ENCODE measurements at places on chromosomes 2 and 18.
A peak's percentile ranks its signal among the peaks of the same experiment; 100 is the strongest.

DNA sequence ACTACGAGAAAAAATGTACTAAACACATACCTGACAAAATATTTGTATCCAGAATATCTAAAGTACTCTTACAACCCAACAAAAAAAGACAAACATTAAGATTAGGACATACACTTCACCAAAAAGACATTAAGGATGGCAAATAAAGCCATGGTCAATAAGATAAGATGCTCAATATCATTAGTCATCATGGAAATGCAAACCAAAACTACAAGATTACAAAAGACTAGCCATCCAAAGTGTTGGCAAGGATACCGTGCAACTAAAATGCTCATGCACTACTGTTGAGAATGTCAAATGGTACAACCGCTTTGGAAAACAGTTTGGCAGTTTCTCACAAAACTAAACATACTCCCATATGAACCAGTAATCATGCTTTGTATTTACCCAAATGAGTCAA, 29.7 kb downstream of the MAP3K2 start:
- H3K27ac ChIP-seq: no peak overlapping the region
- H3K4me3 ChIP-seq: no peak overlapping the region
- no peaks in the 10 kb centered on the region for H3K36me3 ChIP-seq
- no peak for DNase-seq
- H3K4me1 ChIP-seq: peaks cover 3% of the 10 kb centered on the region

- no peak for DNase-seq
- H3K27ac ChIP-seq: no peak overlapping the region
- H3K4me3 ChIP-seq: no peak overlapping the region
- H3K27me3 ChIP-seq: no peaks in the 10 kb centered on the region
- peaks cover 31% of the 10 kb centered on the region for H3K36me3 ChIP-seq
- H3K4me1 ChIP-seq: no peaks in the 10 kb centered on the region
These were observed 171.8 kb downstream of the UBR3 start for GRCh38 chr2:169999054-169999453.

DNA sequence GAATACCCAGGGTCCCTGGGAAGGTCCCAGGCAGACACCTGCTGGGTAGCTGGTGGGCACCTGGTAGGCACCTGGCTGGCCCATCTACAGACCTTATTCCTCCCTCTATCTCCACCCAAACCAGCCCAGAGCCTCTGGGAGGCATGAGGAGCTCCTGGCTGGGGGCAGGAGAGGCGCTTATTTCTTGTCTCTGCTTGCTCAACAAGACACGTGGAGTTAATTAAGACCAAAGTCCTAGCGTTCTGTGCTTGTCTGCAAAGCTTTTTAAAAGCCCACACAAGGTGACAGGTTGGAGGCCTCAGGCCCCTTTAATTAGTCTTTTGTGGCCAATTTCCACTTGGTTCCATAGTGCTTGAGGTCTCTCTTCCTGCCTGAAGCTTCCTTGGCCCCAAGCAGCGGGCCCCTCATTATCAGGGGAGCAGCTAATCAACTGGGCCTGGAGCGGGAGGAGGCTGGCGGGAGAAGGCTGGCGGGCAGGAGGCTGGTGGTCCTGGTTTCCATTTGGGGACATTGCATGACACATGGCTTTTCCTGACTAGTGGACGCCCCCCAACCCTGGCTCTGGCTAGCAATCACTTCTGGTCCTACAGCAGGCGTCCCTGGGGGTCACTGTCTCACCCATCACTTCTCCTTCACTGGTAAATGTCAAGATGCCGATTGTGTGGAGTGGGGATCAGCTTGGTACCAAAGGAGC, 65.4 kb upstream of the HDAC4 start:
- H3K4me1 ChIP-seq: no peaks in the 10 kb centered on the region
- no peaks in the 10 kb centered on the region for H3K27me3 ChIP-seq
- no peak overlapping the region for H3K4me3 ChIP-seq
- H3K36me3 ChIP-seq: no peaks in the 10 kb centered on the region
- H3K27ac ChIP-seq: no peak overlapping the region

DNA sequence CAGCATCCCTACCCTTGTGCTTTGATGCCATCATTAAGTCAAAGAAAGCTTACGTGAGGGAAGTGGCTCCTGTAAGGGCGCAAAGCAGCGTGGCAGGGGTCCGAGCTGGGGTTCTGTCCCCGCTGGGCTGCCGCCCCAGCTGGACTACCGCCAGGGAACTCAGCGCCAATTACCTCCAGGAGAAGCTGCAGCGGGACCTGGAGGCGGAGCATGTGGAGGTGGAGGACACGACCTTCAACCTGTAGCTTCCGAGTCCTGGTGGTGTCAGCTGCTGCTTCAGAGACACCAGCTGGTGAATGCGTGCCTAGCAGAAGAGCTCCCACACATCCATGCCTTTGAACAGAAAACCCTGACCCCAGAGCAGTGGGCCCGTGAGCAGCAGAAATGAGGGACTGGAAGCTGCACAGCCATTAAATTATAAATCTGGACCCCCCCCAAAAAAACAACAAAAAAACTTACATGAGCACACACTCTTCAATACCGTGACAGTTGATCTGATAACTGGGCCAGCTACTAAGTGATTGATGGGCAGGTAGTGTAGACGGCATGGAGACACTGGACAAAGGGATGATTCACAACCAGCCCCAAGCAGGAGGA, 20.1 kb upstream of the YES1 start:
- no peak overlapping the region for H3K4me3 ChIP-seq
- no peaks in the 10 kb centered on the region for H3K36me3 ChIP-seq
- peaks cover 6% of the 10 kb centered on the region for H3K4me1 ChIP-seq
- peaks cover 8% of the 10 kb centered on the region for H3K27me3 ChIP-seq
- no peak overlapping the region for H3K27ac ChIP-seq

GRCh38 chr18:43405097-43405496, 127.8 kb upstream of the SYT4 start:
- no peak overlapping the region for H3K27ac ChIP-seq
- no peaks in the 10 kb centered on the region for H3K4me1 ChIP-seq
- H3K27me3 ChIP-seq: no peaks in the 10 kb centered on the region

DNA sequence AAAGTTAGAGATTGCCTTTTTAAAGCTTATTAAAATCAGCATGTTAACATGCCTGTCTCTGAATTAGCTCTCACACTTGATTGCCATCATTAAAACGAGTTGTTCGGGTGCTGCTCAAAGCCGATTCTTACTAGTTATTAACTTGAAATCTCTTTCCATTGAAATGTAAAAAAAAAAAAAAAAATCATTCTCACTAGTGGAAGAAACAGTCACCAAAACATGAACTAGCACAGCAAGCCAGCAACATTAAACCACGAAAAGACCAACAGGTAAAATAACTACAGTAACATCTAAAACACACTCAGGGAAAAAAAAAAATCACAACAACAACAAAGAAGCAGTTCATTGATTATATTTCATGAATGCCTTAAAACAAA, 264.5 kb downstream of the MEIS1 start:
- H3K27me3 ChIP-seq: no peaks in the 10 kb centered on the region
- no peak for DNase-seq
- H3K36me3 ChIP-seq: no peaks in the 10 kb centered on the region

DNA sequence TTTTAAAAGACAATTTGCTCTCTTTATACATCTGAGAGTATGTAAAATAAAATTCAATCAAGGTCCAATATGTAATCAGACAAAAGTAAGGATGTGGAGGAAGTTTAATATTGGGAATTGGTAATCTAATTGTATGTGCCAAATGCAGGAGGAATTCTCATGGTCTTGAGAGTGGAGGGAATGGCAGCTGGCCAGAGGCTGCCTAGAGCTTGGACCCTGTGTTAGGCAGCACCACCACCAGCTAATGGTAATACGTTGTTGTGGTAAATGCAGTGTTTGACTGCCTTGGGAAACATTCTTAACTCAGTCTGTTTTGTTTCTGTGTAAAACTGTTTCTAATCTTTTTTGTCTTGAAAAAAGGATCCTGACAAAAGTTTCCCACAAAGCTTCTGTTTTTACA, 30.0 kb downstream of the GALNT1 start:
- no peaks in the 10 kb centered on the region for H3K27me3 ChIP-seq
- H3K4me3 ChIP-seq: no peak overlapping the region
- H3K27ac ChIP-seq: no peak overlapping the region
- no peaks in the 10 kb centered on the region for H3K36me3 ChIP-seq
- no peak for DNase-seq

DNA sequence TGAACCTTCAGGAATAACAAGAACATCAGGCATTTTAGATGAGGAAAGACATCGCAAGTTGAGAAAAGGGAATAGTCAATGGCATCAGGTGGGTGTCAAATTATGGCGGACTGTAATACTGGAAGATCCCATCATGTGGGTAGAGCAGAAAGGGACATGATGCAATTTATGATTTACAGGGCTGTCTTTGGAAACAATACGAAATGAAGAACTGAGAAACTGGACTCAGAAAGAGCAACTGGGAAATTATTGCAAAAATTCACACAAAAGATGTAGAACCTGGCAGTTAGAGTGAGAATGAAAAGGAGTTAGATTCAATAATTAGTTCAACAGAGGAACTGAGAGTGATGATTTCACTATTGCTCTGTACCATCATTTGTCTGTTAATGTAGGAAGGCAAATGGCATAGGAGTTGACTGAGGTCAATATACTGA, 1635.0 kb upstream of the ACVR2A start:
- H3K36me3 ChIP-seq: no peaks in the 10 kb centered on the region
- no peak overlapping the region for H3K4me3 ChIP-seq
- no peaks in the 10 kb centered on the region for H3K4me1 ChIP-seq
- no peak for DNase-seq

- H3K27me3 ChIP-seq: no peaks in the 10 kb centered on the region
- H3K36me3 ChIP-seq: peaks cover 2% of the 10 kb centered on the region
- peaks cover 23% of the 10 kb centered on the region for H3K4me1 ChIP-seq
- peak; percentile 50 for DNase-seq
These were observed 31.6 kb upstream of the SNORC start for GRCh38 chr2:232838406-232838874.

- DNase-seq: no peak
- no peak overlapping the region for H3K27ac ChIP-seq
- no peak overlapping the region for H3K4me3 ChIP-seq
These were observed 54.8 kb upstream of the STK17B start for GRCh38 chr2:196226058-196226706.

DNA sequence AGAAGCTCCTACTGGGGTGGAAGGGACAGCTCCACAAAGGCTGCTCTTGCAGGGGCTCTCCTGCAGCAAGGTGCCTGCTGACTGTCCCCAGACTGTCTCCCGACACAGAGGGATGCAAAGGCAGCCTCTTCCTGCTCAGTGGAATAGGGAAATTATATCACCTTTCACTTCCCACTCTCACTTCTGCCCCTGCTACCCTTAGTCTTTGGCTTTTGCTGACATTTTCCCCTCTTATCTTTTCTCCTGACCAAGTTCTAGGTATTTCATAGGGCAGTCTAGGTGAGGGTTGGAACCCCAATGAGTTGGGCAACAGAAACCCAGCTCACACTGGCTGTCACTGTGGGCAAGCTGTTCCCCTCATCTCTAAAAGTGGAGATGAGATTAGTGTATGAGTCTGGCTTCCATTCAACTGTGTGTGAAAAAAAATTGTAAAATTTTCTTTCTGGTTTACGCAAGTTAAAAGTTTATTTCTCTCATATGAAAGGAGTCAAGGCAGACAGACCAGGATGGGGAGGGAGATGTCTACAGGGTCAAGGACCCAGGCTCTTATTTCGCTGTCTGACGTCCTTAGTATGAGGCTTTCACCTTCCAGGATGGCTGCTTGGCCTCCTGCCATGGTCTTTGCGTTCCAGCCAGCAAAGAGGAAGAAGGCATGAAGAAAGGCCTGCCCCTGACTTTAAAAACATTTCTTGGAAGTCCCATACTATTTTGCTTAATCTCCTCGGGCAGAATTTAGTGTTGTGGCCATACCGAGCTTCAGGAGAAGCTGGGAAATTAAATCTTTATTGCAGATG, 7.5 kb upstream of the MOCOS start:
- no peak overlapping the region for H3K4me3 ChIP-seq
- peaks cover 30% of the 10 kb centered on the region for H3K36me3 ChIP-seq
- H3K4me1 ChIP-seq: peaks cover 16% of the 10 kb centered on the region
- no peak overlapping the region for H3K27ac ChIP-seq
- no peaks in the 10 kb centered on the region for H3K27me3 ChIP-seq

GRCh38 chr2:120453635-120453998, 107.7 kb downstream of the INHBB start:
- no peaks in the 10 kb centered on the region for H3K36me3 ChIP-seq
- no peak overlapping the region for H3K27ac ChIP-seq
- no peak for DNase-seq
- H3K4me3 ChIP-seq: no peak overlapping the region

DNA sequence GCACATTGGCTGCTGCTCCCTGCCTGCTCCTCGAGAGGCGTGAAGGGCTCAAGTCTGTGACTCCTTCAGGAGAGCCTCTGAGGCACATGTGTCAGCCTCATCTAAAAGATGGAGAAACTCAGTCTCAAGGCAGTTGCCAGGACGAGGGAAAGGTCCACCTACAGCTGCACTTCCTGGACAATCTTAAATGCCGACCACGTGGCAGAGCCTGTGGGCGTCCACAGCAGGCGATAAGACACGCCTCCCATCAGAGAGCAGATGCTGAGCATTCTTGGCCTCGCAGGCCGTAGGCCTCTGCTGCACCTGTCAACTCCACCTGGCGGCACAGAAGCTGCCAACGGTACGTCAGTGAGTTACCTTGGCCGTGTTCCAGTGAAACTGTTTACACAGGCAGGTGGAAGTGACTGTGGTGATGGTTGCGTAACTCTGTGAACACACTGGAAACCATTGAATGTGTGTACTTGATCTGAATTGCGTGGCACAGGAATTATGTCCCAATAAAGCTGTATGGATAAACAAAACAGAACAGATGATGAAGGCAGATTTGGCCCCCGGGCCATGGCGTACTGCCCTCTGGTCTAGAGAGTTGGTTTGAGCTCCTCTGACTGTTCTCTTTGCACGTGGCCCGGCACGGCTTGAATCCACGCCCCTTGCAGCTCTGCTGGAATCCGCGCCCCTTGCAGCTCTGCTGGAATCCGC, 114.5 kb downstream of the RNF144A start:
- no peak overlapping the region for H3K4me3 ChIP-seq
- H3K27me3 ChIP-seq: no peaks in the 10 kb centered on the region
- H3K27ac ChIP-seq: no peak overlapping the region
- no peaks in the 10 kb centered on the region for H3K4me1 ChIP-seq

GRCh38 chr18:7926526-7926925, 359.4 kb downstream of the PTPRM start:
- H3K27me3 ChIP-seq: no peaks in the 10 kb centered on the region
- no peaks in the 10 kb centered on the region for H3K36me3 ChIP-seq
- no peak for DNase-seq

DNA sequence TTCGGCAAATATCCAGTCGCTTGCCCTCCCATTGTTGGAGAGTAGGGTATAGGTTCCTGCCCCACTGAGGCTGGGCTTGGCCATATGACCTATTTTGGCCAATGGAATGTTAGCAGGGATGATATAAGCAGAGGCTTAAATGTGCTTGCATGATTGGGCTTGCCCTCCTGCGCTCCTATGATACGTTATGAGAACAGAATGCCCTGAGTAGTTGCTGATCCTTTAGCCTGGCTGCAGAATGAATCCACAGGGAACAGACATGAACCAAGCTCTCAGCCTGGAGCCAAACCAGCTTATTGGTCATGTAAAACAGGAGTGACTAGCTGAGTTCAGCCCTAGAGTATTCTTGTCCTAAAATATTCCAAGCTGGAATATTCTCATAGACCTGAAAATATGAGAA, 34.8 kb upstream of the IMP4 start:
- no peaks in the 10 kb centered on the region for H3K27me3 ChIP-seq
- H3K36me3 ChIP-seq: no peaks in the 10 kb centered on the region
- no peak overlapping the region for H3K4me3 ChIP-seq
- no peak for DNase-seq
- H3K27ac ChIP-seq: no peak overlapping the region

GRCh38 chr2:86035376-86035882, 70.3 kb downstream of the POLR1A start:
- H3K36me3 ChIP-seq: no peaks in the 10 kb centered on the region
- no peak overlapping the region for H3K4me3 ChIP-seq
- H3K27me3 ChIP-seq: no peaks in the 10 kb centered on the region
- H3K27ac ChIP-seq: peak overlapping the region; percentile 99

- no peak for DNase-seq
- H3K36me3 ChIP-seq: no peaks in the 10 kb centered on the region
- no peak overlapping the region for H3K4me3 ChIP-seq
- no peak overlapping the region for H3K27ac ChIP-seq
- no peaks in the 10 kb centered on the region for H3K27me3 ChIP-seq
- H3K4me1 ChIP-seq: no peaks in the 10 kb centered on the region
These were observed 62.2 kb downstream of the PXDN start for GRCh38 chr2:1682181-1682440.

Measured in B cell (primary cell).